Activated T-helper 2 cell treated with anti-CD3 and anti-CD28 coated beads, Interferon-gamma antibody, Interleukin-2, Interleukin-4, amounts not matched to agents 10 μg/mL and 5 μg/mL and 100 μg/mL, durations not matched to agents 14 hours and 24 hours and 36 hours (primary cell): ENCODE measurements at places on chromosomes 16 and 17. TPM values are rescaled to one million over a fixed set of nuclear protein-coding genes. Genes with fewer than 3 reads are reported as not detected.
A peak's percentile ranks its signal among the peaks of the same experiment; 100 is the strongest.

DNA sequence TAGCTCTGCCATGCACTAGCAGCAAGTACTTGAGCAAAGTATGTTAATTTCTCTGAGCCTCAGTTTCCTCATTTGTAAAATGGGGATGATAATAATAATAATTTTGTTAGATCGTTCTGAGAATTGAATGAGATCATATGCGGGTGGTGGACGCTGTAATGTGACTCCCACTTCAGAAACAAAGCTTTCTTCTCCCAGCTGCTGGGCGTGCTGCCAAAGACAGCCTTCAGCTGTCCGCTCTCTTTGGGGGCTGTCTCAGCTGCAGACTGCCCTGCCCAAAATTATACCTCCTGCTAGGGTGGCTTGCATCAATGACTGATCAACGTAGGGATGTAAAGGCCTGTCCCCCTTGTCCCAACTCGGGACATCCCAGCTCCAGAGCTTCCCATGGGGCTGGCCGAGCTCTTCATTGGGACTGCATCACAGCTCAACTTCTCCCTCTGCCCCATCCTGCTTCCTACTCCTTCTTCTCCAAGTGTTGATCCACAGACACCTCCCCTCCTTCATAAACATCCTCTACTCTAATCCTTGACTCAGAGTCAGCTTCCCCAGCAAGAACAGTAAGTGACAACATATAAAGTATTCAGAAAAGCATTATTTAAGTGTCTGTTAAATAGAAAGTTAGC, 30.7 kb upstream of the CDH5 start:
- no peak for DNase-seq

- DNase-seq = no peak
Measured at GRCh38 chr16:46850619-46851555, 19.9 kb upstream of the C16orf87 start.

DNA sequence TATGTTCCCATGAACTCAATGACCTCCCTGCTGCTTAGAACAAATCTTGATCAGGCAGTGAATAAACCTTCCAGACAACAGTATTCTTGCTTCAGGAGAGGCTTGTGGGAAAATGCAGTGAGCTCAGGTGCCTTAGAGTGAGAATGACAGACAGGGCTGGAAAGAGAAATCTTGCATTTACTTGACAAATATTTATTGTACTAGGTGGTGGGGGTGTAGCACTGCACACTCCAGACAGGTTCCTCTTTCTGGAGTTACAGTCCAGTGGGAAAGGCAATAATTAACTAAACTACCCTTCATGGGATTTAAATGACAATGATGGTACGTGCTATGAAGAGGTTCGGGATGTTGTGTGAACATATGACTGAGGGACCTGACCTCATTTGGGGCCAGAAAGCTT, 182.9 kb downstream of the SHISA9 start:
- DNase-seq = no peak

- DNase-seq = no peak
Measured at GRCh38 chr17:26782153-26782552, 511.8 kb upstream of the WSB1 start.

DNA sequence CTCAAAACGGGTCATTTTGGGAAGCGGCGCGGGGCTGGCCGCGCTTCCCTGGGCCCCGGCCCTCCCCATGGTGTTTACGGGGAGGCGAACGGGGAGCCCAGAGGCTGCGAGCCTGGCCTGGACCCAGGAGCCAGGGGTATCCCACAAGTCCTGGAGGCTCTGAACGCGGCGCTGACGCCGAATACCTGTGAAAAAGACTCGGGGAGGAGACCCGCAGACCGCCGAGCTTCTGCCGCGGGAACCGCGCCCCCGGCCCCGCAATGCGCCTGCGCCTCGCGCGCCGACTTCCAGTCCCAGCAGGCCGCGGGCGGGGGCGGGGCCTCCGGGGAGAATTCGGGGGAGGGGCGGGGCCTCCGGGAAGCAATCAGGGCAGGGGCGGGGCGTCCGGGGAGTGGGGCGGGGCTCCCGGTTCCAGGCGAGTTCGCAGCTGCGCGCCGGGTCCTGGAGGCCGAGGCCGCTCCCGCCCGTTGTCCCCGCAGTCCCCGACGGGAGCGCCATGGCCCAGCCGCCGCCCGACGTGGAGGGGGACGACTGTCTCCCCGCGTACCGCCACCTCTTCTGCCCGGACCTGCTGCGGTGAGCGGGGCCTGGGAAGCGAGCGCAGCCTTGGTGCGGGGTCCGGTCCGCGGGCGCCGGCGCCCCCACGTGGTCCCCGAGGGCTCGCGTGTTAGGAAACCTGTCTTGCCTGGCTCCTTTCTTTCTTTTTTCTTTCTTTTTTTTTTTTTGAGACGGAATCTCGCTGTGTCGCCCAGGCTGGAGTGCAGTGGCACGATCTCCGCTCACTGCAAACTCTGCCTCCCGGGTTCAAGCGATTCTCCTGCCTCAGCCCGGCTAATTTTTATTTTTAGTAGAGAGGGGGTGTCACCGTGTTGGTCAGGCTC, at the start of gene DECR2:
DECR2 (plus strand) TSS at position 418 of the 881 bp plus-strand sequence; CDS start at position 497, 79 bp downstream.
- DNase-seq = peak; percentile 91

KCNG4 gene
- total RNA-seq = not detected in 2 replicates
